Sciatic nerve (tissue), 2 donors: ENCODE measurements at places on chromosomes 1 and 21. TPM values are rescaled to one million over a fixed set of nuclear protein-coding genes. Genes with fewer than 3 reads are reported as not detected.

DNA sequence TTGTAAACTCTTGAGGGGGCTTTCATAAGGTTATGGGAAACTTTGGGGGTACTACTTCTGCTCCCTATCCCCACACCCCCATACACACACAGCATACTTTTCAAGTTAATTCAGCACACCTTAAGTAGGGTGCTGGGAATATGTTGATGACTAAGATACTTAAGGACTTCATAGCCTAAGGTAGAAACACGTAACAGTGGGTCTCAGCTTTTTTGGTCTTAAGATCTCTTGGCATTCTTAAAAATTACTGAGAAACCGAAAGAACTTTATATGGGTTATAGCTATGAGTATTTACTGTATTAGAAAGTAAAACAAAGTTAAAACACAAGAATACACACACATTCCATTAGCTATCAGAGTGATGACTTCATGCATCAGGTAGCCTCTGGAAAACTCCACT lies 2.1 kb downstream of the OTUD3 start:
- no peak for DNase-seq

- DNase-seq, result no peak
These were observed 15.2 kb downstream of the LRRC40 start for GRCh38 chr1:70190180-70190579.

Gene ZSWIM5
- total RNA-seq, result 2.8 TPM

DNA sequence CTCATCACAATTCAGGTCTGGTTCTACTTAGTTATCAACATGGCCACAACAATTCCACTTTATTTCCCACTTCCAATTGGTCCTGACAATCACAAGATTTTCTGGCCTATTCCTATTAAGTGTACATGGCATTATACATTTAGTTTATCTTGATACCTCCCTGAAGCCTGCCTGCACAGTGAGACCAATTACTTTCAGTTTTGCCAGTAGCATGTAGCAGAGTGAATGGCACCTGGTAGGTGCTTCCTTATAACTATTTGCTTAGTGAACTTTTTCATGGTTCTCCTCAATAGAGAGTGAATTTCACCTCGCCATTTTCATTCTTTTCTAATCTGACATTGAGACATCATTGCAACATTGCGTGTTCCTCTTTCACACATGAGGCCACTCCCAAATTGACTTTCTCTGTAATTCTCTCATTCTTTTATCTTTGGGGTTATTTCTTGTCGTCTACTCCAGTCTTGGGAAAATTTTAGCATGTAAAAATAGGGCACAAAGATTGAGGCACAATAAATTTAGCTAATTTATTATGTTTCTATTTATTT lies 124.3 kb downstream of the DISC1 start:
- no peak for DNase-seq

Gene CD84
- 13.5 TPM for total RNA-seq

Gene OR6N1
- not detected for total RNA-seq

DNA sequence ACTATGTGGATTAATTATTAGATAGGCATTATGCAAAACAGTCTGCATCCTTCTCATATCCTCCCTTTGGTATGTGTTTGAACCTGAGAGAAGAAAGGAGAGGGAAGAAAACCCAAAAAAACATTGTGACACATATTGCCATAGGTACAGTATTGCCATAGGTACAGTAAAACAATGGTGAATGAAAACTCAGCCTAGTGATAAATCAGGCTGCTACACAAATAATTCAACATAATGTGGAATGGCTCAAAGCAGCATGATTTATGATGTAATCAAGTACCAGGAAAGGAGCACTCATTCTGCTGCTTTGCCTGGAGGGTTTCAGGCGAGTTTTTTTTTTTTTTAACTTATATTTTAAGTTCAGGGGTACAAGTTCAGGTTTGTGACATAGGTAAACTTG lies 213.9 kb upstream of the LYPLAL1 start:
- no peak for DNase-seq

Gene OR6N2
- total RNA-seq, result not detected

GRCh38 chr1:96973605-96974004 lies 252.0 kb downstream of the PTBP2 start:
- DNase-seq, result no peak

DNA sequence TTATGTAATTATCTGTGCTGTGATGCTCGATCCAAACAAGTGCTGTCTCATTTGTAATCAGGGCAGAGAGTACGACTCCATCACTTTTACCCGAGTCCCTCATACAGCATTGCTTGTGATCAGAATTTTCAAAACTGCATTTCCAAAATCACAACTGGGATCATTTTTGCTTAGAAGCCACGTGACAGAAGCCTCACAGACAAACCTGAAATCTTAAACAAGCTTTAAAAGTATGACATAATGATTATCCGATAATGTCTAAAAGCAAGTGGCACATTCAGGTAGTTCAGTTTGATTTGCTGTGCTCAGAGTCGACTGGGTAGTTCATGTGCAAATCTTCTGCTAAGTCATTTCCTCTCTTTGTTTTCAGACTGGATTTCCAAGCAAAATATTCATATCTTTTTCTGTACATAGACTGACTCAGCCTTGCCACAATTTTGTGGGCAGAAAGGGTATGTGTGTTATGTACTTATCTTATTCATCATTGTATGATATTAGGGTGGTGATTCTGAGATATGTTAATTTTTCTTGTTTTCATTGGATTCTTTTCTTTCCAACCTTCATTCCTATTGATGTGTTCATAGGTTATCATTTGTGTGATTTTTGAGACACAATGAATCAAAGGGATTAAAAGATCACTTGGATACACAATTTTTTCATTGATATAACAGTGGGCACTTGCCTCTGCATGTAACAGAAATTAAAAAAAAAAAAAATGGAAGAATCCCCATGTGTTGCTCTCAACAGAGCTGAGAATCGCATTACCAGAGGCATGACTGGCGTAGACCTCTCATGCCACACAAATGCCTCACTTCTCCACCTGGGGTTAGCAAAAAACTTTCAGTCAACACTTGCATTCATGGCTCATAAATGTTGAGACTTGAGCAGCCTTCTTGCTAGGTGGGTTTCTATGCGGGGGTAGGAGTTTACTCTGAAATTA lies 355.7 kb downstream of the LTN1 start:
- DNase-seq, result no peak

DNA sequence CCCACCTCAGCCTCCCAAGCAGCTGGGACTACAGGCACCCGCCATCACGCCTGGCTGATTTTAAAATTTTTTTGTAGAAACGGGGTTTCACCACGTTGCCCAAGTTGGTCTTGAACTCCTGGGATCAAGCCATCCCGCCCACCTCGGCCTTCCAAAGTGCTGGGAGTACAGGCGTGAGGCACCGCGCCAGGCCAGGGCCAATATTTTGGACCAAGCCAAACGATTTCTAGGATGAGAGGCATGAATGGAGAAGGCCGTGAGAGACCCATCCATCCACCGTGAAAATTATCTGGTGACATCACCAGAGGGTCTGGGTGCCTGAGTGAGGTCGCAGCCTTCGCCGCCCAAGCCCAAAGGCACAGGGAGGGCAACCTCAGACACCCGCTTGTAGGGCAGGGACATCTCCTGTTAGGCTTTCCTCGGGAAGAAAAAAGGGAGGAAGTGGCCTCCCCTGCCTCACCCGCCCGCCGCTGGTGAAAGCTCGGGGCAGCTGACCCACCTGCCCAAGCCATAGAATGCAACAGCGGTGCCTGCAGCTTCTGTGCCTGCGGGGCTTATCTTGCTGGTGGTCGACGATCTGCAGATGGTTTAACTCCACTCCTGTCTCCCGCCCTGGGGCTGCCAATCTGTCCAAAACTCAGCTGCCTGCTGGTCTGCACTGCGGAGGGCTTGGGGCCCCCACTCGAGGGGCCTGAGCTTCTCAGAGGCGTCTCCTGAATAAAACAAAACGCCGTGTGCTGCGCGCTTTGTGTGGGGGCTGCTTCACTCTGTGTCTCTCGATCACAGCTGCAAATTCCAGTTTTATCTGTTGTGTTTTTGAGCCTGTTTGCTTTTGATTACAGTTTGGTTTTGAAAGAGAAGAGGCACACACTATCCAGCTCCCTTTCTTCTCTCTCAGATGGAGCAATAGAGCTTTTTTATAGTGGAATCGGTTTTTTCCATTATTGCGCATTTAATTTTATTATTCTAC lies 85.8 kb downstream of the MRPS6 start:
- DNase-seq, result no peak

Gene LRRC71
- 2.5 TPM for total RNA-seq

- DNase-seq, result no peak
These were observed 4.4 kb upstream of the PRDM15 start for GRCh38 chr21:41883582-41883981.

GRCh38 chr1:2525920-2526823 lies at the start of gene PANK4:
TSS of gene PANK4 (minus strand) at chr1:2526596. CDS start at chr1:2526587, 9 bp downstream.
- DNase-seq, result peak; percentile 94

Gene BATF3
- total RNA-seq, result 6.5 TPM

DNA sequence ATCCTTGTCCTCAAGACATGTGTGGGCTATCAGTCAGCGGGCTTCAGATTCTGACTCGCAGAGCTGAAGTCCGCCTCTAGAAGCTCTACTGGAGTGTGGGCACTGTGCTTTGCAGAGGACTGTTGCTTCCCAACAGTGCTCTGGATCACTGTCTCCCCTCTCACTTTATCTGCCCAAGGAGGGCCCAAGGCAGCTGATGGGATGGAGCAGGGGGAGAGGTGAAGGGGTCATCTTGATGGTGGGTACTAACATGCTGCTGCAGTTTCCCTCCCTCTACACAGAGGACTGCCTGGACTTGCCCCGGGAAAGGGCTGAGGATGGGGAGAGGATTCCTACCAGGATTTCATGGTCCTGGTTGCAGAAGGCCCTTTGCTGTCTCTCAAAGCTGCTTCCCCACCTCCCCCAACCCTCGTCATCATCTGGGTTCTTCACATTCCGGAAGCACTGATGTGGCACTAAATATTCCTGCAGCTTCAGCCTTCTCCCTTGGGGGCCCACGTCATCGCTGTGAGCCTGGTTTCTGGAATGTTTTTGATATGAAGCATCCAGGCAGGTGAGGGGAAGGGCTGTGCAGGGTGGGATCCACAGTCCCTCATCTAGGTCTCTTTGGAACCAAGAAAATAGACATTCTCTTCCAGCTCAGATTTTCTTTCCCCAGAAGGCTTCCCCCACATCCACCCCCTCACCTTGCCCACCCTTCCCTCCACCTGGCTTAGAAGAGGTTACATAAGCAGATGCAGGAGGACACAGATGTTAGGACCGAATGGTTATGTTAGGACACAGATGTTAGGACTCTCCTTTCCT lies 23.2 kb downstream of the NUAK2 start:
- no peak for DNase-seq

Gene KCNA3
- 0.85 TPM for total RNA-seq

GRCh38 chr1:58818075-58818474 lies 34.2 kb upstream of the JUN start:
- DNase-seq, result no peak

DNA sequence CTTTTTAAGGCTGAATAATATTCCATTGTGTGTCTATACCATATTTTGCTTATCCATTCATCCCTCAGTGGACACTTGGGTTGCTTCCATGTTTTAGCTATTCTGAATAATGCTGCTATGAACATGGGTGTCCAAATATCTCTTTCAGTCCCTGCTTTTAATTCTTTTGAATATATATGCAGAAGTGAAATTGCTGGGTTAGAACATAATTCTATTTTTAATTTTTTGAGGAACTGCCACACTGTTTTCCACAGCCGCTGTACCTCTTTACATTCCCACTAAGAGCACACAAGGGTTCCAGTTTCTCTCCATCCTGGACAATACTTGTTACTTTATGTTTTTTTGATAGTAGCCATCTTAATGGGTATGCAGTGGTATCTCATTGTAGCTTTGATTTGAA lies 65.6 kb downstream of the RIMS3 start:
- no peak for DNase-seq

GRCh38 chr1:58618303-58618702 lies 41.3 kb upstream of the TACSTD2 start:
- no peak for DNase-seq

DNA sequence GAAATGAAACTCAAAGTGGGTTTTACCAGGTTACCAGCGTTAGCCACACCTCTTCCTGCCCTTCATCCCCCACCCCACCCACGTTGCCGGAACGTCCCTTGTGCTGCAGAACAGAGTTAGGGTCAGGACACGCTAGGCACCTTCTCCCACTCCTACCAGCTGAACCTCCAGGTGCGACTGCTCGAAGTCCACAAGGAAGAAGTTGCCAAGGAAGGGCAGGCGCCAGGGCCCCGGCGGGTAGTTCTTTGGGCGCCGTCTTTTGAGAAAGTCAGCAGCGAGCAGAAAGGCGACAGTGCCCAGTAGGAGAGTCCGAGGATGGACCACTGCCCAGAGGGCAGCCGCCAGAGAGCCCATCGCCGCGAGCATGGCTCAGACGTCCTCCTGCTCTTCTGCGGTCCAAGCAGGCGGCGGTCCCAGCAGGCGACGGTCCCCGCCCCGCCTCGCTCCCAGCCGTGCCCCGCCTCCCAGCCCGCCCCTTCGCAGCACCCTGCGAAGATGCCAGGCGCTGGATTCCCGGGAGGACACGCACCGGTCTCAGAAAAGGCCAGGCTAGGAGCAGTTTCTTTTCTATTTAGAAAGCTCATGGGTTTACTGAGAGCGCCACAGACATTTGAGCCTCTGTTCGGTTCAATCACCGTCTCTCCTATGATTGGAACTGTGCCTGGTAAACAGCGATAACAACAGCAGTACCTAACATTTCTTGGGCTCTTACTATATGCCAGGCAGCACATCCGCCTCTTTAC lies at the start of gene CYP2J2:
Gene CYP2J2, minus strand, starts transcription at position 393 of the 743 bp plus-strand sequence. Its CDS starts 27 bp downstream, at position 366.
- DNase-seq, result peak; percentile 81

DNA sequence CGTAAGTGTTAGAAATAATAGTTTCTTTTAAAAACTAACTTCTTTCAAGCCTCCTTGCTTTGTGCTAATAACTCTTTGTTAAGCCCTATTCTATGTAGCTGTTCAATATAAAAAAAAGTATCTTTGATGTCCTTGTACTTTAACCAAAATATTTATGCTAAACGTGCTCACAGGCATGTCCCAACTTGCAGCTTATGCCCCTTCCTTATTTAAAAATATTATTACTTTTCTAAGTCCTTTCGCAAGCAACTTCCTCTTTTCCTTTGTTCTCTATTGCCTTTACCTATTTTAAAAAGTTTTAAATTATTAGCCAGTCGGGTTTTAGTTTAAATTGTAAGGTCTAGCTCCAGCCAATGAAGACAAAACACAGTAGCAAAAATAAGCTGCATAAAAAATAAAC lies 43.4 kb upstream of the NBPF3 start:
- DNase-seq, result no peak
